ENCODE measurements at places on chromosomes 5 and 9. TPM values are rescaled to one million over a fixed set of nuclear protein-coding genes. Genes with fewer than 3 reads are reported as not detected.

Gene CCL28
- 0.49 TPM for total RNA-seq

Gene TMEM267
- 11.6 TPM for total RNA-seq

Gene CTXN3
- 3.2 TPM for total RNA-seq

Gene PCDHGB6
- 12.5 TPM for total RNA-seq

Gene MARCHF3
- total RNA-seq, result 19.7 TPM
